ENCODE measurements at places on chromosomes 12 and 14.

DNA sequence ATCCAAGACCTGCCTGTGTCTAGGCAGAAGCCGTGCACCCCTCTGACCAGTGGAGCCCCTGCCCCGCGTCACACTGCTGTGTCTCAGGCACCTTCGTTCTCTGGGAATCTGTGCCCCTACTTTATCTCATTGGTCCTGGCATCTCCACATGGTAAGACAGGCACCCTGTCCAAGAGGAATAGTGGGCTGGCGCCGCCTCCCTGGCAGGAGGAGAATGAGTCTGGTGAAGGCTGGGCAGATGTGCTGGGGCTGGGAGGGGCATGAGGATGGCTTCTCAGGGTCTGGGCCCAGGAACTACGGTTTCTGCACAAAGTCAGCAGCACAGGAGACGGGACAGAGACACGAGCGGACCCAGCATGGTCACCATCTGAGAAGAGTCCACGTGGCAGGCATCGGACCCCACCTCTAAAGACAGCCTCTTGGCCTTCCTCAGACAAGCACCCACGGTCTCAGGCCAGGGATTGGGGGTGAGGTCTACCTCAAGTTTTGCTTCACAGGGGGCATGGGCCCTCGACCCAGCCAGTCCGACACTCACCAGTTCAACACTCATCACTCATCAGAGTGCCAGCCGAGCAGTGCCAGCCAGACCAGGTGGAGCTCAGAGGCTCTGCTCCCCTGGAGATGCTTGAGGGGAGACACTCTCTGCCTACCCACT, 306.7 kb downstream of the ADGRD1 start:
- no peak for DNase-seq

DNA sequence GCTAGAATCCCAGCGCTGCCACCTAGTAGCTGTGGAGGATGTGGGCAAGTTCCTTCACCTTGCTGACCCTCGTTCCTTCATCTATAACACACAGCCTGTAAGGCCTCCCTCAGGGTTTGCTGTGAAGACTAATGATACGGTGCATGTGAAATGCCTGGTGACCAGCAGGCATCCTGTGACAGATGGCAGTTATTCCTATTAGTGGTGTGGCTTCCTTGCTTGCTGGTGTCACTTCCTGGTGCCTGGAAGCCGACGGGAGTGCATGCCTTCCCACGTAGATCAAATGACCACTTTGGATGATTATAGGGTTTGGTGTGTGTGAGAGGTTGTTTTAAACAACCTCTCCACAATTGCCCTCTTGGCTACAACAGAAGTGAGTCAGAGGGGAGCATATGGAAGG, 894.9 kb downstream of the VRK1 start:
- DNase-seq: no peak

GRCh38 chr12:50362671-50363070, 33.7 kb downstream of the FAM186A start:
- no peak for DNase-seq

DNA sequence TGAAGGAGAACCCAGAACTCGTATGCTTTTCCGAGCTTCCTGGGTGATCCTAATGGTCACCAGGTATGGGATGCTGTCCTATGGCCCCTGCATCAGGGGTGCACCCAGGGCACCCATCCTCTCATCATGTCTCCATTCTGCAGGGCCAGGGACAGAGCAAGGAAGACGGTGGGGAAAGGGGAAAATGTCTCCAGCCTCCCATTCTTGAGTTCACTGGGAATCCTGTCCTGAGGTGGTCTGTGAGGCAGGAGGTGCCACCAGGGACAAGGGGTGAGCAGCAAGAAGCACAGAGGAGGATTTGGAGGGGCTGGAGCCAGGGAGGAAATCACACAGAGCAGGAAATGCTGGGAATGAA, 14.9 kb upstream of the SLC6A12 start:
- no peak for DNase-seq

- no peak for DNase-seq
Observed at GRCh38 chr14:33362934-33363333, 424.3 kb downstream of the NPAS3 start.

DNA sequence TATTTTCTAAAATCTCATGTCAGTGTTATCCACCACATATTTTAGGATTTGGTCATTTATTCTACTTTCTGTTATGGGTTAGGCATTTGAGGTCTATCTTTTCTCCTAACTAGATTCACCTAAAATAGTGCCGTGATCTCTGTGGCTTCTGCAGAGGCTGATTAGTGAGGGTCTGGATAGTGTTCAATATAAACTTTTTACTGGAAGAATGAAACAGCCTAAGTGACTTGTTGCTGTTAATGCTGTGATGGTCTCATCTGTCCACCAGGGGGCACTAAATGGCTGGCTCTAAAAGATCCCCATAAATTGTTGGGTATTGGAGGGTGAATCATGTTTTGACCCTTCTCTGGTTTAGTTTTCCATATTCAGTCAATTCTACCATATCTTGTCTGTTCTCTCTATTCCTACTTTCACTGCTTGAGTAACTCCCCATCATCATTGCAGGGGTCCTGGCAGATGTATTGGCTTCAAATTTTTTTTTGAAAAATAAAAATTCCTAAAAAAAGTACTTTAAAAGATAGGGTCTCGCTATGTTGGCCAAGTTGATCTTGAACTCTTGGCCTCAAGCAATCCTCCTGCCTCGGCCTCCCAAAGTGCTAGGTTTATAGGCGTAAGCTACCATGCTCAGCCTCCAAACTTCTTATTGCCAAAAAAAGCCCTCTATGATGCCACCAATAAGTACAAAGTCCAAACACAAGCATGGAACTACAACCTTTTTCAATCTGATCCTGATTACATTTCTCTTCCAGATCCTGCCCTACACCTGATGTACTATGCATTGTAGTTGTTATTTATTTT, 6.9 kb downstream of the PABPN1 start:
- DNase-seq: peak; percentile 76

- no peak for DNase-seq
Observed at GRCh38 chr14:47439953-47440352, 235.5 kb downstream of the MDGA2 start.

DNA sequence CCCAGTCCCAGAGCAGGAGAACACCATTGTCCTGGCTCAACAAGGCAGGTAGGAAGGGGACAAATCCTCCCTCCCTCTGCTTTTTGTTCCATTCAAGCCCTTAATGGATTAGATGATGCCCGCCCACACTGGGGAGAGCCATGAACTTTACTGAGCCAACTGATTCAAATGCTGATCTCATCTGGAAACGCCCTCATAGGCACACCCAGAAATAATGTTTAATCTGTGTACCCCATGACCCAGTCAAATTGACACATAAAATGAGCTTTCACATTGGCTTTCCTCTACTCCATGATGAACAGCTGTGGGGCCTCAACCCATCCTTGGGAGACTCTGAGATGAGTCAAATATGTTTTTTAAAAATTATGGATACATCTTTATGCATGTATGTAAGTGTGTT, 141.8 kb downstream of the GALC start:
- no peak for DNase-seq

GRCh38 chr12:108403952-108404351, 64.8 kb upstream of the CMKLR1 start:
- DNase-seq: no peak

- no peak for DNase-seq
Observed at GRCh38 chr12:100699209-100699608, 95.4 kb upstream of the ANO4 start.

DNA sequence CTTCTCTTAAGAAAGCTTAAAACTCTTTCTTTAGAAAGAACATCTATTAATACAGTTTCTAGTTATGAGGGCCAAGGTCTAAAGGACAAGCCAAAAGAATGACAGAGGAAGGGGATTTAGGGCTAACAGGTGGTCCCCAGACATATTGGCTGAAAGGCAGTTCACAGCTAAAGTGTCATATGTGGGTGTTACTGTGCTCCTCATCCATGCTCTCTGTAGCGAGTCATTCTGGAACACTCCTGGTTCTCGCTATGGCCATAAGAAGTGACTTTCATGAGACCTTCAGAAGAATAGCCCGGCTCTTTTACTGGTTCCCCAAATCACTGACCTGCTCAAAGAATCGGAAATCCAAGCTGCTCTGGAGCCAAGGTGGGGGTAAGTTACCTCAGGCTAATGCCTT, 55.0 kb downstream of the TBK1 start:
- no peak for DNase-seq

- no peak for DNase-seq
Observed at GRCh38 chr14:30620178-30620577, 1.9 kb upstream of the SCFD1 start.

DNA sequence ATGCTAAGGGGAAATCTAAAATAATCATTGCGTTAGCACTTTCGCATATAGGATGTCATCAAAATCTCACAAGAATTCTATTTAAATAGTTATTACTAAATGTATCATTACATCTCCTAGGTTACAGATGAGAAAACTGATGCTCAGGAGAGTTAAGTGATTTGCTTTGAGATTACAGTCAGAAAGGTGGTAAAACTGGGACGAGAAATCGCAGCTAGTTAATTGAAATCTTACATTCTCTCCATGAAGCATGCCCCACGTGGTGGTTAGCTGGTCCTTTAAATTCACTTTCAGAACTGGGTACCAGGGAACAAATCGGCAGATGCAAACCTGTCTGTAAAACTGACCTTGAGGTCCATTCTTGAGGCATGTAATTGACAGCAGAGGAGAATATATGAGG, 71.8 kb upstream of the PLEKHG7 start:
- DNase-seq: no peak

DNA sequence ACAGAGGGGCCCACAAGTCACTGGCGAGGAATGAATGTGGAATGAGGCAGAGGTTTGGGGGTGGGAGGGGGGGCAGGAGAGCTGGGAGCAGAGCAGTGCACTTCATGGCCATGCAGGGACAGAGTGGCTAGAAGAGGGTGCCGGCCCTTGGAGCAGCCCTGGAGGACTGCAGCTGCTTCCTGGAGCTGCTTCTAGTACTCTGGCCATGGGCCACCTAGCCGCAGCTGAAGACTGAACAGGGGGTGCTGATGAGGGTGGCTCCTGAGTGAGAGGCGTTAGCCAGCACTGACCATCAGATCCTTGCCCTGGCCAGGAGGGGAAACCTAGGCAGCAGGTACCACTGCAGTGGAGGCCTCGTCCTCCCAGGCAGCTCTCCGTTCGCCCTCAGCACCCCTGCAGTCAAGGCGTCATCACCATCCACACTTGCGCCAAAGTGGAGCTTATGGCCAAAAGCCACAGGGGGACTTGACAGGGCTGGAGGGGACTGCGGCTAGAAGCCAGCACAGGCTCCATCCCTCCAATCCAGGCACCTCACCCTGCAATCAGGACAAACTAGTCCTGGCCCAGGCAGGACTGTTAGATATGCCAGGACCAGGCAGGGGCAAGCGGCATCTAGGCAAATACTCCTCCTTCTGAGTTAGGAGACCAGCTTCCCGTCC, 16.4 kb downstream of the OTUB2 start:
- DNase-seq: no peak

- no peak for DNase-seq
Observed at GRCh38 chr12:10715491-10715890, 7.6 kb downstream of the YBX3 start.

DNA sequence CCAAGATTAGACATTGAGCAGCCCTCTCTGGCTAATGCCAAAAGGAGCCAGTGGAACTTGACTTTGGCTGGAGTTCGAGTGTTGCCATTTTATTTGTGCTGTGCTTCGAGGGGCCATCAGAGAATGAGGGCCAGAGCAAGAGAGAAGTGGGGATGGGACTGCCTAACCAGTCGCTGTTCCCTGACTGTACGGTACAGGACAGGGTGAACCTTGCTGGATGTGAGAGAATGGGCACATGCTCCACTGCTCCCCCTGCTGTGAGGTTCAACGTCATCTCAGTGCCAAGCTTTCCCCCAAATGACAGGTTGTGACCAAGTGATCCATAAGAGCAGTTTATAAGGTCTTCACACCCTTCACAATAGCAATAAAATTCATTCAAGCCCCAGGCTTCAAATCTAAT, 55.1 kb upstream of the BCL11B start:
- no peak for DNase-seq

DNA sequence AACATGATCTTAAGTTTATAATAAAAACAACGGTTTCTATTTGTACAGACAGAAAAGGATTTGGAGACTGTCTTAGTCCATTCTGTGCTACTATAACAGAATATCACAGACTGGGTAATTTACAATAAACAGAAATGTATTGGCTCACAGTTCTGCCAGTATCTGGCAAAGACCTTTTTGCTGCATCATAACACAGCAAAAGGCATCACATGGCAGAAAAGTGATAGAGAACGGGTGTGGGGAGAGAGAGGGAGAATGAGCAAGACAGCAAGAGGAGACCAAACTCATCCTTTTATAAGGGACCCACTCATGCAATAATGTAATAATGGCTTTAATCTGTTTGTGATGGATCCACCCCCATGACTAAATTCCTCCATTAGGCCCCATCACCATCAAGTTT, 17.0 kb upstream of the NUDT4 start:
- DNase-seq: no peak

GRCh38 chr14:48129472-48129871, 454.1 kb upstream of the MDGA2 start:
- no peak for DNase-seq

- no peak for DNase-seq
Observed at GRCh38 chr12:214003-214741, at the start of gene SLC6A12. Gene SLC6A12, minus strand, starts transcription at chr12:214157. Its CDS starts 4,171 bp downstream, at chr12:209986.

DNA sequence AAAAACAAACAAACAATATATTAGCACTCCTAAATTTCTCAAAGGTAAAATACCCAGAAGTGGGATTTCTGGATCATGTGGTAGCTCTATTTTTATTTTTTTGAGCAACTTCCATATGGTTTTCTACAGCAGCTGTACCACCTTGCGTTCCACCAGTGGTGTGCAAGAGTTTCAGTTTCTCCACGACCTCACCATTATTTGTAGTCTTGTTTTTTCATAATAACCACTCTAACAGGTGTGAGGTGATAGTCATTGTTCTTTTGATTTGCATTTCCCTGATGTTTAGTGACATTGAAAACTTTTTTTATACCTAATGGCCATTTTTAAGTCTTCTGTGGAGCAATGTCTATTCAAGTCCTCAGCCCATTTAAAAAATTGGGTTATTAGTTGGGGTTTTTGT, 127.3 kb upstream of the SLC38A2 start:
- DNase-seq: no peak

GRCh38 chr12:65868133-65868705, 43.9 kb downstream of the HMGA2 start:
- no peak for DNase-seq

DNA sequence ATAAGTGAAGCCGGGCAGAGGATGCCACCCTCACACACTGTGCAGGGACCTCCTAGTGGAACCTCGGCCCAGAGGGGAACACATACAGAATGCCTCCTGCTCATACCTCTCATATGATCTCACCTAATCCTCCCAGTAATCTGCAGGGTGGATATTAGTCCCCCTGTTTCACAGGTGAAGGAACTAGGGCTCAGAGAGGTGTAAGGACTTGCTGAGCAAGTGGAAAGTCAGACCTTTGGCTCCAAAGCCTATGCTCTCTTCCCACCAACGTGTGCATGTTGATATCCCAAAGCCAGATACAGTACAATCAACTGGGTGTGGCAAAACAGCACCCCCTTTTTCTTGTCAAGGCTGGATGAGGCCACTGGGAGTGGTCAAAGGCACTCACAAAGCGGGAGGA, 4.2 kb downstream of the MYH6 start:
- no peak for DNase-seq

- no peak for DNase-seq
Observed at GRCh38 chr12:85821206-85821605, 15.0 kb downstream of the RASSF9 start.
